ENCODE measurements at places on chromosomes 13 and 19. TPM values are rescaled to one million over a fixed set of nuclear protein-coding genes. Genes with fewer than 3 reads are reported as not detected.

GRCh38 chr19:29782260-29782580 lies 29.6 kb upstream of the CCNE1 start:
- no peak overlapping the region for H3K27ac ChIP-seq
- no peaks in the 10 kb centered on the region for H3K4me1 ChIP-seq
- H3K27me3 ChIP-seq = no peaks in the 10 kb centered on the region
- DNase-seq = no peak

GRCh38 chr13:113653264-113654174 lies 4.5 kb downstream of the ATP4B start:
- peaks cover 14% of the 10 kb centered on the region for H3K4me1 ChIP-seq
- H3K4me3 ChIP-seq = no peak overlapping the region
- no peak overlapping the region for H3K27ac ChIP-seq
- no peaks in the 10 kb centered on the region for H3K27me3 ChIP-seq

The CGB5 gene
- total RNA-seq = not detected

The NECTIN2 gene
- 0.36 TPM for total RNA-seq

The GNG8 gene
- 45.4 TPM for total RNA-seq

Data from activated CD8-positive, alpha-beta T cell treated with anti-CD3 and anti-CD28 coated beads for 36 hours (primary cell).